CD4-positive, alpha-beta T cell treated with Interleukin-2 at 100 ng/mL for 4 hours (primary cell): ENCODE measurements at places on chromosomes 2 and 18.

DNA sequence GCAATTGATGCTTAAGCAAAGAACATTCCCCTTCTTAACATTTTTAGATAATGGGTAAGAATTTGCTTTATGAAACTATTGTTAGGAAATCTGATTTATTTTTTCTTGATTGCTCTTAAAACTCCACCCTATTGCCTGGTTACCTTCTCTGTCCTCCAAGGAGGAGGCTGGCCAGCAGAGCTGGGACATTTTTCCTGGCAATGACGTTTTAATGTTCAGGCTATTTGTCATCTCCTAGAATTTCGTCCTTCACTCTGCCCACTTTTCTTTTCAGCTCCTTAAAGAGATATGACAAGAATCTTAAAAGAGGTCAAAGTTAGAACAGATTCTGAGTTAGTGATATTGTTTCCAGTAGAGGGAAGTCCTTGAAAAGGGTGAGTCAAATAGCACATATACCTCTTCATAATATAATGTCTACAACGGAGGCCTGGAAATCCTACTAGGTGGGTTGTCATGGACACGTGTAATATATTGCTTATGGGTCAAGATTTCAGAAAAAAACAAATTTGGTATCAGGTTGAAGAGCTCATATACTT, 141.0 kb downstream of the CMPK2 start:
- no peak for DNase-seq

DNA sequence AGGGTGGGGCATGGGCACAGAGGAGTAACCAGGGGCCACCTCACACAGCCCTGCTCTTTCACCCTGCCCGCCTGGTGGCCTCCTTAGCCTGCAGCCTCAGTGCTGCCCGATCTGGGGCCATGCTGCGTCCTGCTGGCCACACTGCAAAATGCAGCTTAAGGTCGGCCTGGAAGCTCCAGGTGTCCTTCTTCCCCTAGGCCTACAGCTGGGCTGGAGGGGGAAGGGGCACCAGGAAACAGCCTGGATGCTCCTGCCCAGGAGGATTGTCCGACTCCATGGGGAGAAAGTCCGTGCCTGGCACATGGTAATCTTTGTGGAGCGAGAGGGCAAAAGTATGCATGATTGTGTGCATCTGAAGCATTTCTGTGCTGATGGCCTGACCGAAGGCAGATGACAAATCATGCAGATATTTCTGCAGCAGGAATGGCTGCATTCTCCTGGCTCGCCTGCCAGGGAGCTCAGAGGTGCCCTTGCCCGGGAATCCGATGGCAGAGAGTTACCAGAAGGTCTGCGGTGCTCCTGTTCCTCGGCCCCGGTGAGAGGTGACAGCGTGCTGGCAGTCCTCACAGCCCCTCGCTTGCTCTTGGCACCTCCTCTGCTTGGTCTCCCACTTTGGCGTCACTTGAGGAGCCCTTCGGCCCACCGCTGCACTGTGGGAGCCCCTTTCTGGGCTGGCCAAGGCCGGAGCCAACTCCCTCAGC, 12.8 kb upstream of the ALPP start:
- DNase-seq = no peak

DNA sequence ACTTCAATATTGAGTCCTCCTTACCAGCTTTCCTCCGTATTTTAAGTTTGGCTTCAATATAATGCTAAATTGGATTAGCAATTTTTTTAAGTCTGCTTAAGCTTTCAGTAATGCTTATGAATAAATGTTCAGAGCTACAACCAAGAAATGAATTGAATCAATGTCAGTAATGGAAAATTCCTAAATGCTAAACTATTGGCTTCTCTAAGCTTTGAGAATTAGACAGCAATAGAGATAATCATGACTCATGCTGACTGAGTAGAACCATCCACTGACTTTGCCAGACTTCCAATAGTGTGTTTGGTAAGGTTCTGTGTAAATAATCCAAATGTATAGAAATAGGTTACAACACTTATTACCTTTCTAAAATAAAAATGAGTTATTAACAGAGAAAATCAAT, 8.9 kb upstream of the PDE1A start:
- no peak for DNase-seq

- DNase-seq = no peak
Observed at GRCh38 chr2:158392687-158393086, 63.9 kb downstream of the CCDC148 start.

DNA sequence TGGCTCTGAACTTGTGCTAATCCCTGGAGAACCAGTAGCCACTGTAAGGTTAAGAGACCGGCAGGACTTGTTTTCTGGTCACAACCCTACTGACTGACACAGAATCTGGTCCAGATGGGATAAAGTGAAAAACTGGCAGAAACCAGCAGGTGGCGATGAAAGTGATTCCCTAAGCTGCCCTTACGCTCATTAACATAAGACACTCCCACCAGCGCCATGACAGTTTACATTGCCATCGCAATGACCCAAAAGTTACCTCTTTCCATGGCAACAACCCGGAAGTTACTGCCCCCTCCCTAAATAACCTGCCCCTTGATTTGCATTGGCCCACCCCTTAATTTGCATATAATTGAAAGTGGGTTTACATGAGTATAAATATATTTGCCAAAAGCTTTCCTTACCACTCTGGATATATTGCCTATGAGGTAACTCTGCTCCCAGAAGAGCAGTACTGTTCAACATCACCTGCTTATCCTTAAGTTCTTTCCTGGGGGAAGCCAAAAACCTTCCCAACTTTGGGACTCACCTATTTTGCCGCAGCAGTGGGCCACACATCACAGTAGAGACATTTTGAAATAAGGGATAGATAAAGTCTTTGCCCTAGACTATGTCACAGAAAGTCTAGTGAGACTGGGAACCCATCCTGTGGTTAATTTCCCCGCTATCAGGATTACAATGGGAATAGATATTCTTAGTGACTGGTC, 35.8 kb upstream of the AFF3 start:
- peak; percentile 5 for DNase-seq

DNA sequence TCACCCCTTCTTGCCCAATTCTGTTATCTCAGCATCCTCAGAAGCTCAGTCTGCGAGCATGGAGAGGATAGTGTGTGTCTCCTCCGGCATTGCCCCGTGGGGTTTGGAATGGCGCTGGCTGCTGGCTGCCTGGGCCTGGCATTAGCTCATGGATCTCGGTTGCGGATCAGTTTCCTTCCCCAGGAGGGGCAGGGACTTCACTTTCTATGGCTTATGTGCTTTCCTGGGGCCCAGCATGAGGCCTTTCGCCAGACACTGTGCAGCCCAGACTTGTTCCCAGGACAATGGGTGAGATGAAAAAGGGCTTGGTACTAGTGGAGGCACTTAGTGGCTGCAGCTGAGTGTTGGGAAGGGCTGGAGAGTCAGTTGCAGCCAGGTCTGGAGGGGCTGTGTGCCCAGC, 143.3 kb downstream of the GLI2 start:
- no peak for DNase-seq

- no peak for DNase-seq
Observed at GRCh38 chr2:194128810-194129209, 1528.2 kb upstream of the SLC39A10 start.

- no peak for DNase-seq
Observed at GRCh38 chr2:119645173-119645855, 33.7 kb upstream of the TMEM177 start.

GRCh38 chr2:156539086-156539860, 103.1 kb downstream of the GPD2 start:
- DNase-seq = no peak

GRCh38 chr2:95346231-95346737, 49.1 kb downstream of the KCNIP3 start:
- no peak for DNase-seq

DNA sequence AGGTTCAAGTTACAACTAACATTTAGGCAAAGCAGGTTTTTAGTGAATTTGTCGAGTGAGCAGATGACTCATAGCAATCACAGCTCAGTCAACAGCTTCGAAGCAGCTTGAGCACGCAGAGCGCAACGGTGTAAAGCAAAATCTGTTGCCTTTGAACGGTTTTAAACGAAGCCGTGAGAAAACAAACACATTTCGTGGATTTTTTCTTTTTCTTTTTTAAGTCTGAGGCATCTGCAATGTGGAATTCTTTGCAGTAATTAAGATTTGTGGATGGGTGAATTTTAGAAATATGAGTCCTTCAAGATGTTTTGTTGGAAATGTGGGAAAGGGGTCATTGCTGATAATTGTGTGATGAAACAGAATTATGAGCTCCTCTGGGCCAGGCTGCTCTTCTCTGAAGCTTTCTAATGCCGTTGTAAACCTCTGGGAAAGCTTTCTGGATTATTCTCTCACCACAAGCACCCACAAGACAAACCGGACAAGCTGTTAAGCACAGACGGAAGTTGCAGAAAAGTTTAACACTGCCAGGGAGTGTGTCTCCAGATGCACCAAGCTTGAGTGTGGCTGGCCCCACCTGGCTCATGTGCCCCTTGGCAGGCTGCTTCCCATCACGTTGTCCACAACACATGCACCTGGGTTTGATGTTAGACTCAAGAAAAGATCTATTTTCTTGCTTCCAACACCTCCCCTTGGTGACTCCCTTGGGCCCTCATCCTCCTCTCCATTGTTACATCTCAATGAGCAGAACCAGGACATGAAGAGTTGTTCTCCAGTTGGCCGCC, 224.7 kb downstream of the ACKR3 start:
- no peak for DNase-seq

- DNase-seq = no peak
Observed at GRCh38 chr2:98875746-98876145, 60.3 kb downstream of the CRACDL start.

DNA sequence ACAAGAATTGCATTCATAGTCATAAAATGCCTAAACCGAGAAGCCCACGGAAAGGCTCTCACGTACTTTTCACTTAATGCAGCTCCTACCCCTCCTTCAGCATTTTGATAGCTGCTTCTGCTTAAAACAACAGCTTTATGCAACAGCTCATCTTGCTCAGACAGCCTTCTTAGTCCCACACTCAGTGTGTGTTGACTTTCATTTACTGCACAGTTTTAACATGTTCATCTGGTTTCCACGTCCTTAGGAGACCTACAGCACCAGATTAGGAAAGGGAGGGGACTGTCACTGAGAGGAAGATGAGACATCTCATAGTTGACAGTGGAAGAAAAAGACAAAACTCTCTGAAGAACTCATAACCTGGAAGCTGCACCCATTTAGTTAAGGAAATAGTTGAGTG, 435.4 kb downstream of the SETBP1 start:
- no peak for DNase-seq

DNA sequence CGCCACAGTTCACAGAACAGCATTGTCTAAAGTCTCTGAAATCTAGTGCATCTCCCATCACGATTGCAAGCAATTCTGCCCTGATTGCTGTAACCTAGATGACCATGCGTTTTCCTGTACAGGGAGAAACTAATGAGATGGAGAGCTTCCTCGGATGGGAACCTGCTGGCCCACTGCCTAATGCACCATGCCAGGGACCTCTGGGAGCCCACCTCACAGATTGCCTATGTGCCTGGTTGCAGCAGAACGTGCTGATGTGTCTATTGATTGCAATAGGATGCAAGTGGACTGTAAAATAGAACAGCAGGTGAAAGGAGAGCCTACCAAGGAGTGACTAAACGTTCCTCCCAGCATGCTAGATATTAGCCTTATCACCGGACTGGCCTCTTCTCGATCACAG, 141.0 kb upstream of the RAB12 start:
- DNase-seq = no peak

- no peak for DNase-seq
Observed at GRCh38 chr2:18456026-18456425, 104.4 kb downstream of the RDH14 start.

DNA sequence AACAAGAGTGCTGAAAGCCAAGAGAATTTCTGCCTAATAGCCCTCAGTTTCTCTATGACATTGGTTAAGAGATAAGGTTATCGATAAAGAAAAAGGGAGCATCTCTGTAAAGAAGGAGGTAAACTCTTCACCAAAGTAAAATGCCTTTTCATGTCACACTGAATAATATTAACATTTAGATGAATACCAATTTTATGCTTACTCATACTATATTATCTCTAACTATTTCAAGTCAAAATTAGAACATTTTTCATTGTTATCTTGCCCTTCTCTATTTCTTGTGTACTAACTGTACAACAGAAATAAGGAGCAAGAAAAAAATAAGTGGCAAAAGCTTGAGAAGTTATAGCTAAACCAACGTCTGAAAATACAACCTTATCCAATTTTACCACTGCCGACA, 127.5 kb downstream of the EXOC6B start:
- no peak for DNase-seq

- DNase-seq = no peak
Observed at GRCh38 chr2:217864963-217865772, 137.6 kb downstream of the TNS1 start.

DNA sequence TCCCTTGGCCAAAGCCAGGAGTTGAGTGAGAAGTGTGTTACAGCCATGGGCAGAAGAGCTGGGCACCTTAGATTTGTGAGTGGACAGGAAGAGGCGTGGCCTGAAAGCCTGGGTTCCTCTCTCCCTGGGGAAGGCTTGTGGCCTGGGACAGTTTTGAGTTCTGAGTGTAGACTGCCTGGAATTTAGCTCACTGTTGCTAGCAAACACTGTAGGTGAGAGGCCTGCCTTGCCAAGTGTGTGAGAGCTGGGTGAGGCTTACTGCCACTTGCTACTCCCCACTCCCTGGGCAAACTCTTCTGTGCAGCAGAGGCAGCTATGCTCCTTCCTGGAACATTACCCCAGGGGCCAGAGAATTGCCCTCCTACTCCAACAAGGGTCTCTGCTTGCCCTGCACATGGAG, 150.0 kb upstream of the GALNT5 start:
- DNase-seq = no peak

- no peak for DNase-seq
Observed at GRCh38 chr2:63975437-63976124, 43.6 kb downstream of the VPS54 start.

- no peak for DNase-seq
Observed at GRCh38 chr2:111167076-111167862, 46.6 kb downstream of the BCL2L11 start.

- no peak for DNase-seq
Observed at GRCh38 chr2:19409046-19409445, 50.6 kb upstream of the OSR1 start.

- DNase-seq = no peak
Observed at GRCh38 chr2:225764346-225764745, 364.8 kb downstream of the NYAP2 start.

DNA sequence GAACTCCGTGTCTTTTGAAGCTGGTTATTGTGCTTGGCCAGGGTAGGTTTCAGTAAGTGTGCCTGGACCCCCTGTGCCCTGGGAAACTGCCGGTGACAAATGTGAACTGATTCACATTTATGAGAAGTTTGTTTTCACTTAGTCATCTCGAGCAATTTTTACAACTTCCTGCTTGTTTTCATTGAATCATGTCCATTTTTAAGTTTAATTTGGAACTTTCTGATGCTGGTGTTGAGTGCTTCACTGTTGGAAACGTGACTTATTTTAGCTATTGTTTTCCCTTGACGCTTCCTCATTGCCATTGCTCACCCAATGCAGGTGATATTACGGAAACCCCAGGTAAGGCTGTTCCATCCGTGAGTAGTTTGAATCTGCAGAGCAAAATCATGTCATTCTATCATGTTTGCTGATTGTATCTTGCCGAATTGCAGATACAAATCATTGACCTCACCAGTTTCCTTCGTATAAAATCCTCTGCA, 97.2 kb downstream of the RTN4 start:
- DNase-seq = no peak

DNA sequence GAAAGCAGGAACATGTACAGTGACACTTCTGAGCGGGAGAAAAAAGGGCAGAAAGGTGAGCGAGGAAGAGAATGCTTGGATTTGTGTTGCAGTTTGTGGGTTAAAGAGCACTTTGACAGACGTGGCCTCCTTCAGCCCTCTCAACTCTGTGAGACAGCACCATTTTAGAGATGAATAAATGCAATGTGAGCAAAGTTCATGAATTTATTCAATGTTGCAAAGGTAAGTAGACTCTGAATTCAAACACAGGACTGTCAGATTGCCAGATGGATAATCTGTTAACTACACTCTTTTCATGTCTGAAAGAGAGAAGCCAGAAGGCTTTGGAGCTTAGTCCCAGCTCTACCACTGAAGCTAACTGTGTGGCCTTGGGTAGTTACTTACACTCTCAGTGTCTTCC, 47.7 kb downstream of the BOD1L2 start:
- DNase-seq = no peak
